Calu3 (cell line): ENCODE measurements at places on chromosomes 6 and 20.

- no peak for DNase-seq
Observed at GRCh38 chr6:166527849-166528248, 58.6 kb downstream of the RAMACL start.

- DNase-seq = no peak
Observed at GRCh38 chr6:2111162-2111677, 134.2 kb downstream of the GMDS start.

DNA sequence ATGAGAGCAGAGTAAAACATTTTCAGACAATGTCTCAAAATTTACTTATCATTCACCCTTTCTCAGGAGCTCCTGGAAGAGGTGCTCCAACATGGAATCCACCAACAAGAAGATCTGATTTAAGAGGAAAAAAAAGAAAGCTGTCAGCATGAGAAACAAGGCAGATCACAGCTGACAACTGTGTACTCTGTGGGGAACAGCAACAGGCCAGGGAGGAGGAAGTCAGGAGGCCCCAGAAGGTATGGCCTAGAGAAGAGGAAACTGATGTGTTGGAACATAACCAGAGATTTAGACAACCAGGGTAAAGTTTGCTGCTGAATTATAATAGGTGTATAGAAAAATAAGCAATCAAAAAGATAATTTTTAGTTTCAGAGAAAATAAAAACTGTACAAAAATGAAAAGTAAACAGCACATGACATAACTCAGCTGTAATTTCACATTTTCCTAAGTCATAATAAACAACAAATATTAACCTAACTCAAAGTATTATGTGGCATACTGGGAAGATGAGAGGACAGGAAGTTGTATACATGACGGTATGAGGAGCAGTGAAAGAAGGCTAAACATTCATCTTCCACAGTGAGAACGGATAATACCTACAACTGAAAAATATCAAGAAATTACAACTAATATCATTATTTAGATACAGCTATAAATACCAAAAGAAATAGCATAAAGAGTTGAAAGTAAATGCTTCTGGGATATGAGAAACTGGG lies 113.6 kb upstream of the EMILIN3 start:
- DNase-seq = no peak

DNA sequence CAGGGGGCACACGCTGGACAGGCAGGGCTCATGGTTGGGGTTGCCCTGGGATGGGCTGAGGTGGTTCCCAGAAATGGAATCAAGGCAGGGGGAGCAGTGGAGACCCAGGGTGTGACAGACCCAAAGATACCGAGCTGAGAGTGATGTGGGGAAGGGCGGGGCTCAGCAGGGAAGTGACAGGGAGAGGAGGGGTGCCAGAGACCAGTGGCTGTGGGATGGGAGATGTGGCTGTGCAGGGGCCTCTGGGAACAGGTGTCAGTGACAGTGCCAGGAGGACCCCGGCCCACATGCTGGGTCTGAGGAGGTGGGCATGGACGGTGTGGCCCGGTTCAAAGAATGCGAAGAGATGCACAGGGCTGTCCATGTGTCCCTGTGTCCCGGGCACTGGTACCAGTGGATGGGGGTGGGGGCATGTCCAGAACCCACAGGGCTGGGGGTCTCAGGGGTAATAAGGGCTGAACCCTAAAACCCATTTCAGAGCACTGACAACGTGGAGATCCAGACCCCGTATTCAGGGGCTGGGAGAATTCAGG lies 1.0 kb downstream of the CABLES2 start:
- no peak for DNase-seq

GRCh38 chr6:24974182-24975171 lies 38.7 kb upstream of the RIPOR2 start:
- DNase-seq = no peak

DNA sequence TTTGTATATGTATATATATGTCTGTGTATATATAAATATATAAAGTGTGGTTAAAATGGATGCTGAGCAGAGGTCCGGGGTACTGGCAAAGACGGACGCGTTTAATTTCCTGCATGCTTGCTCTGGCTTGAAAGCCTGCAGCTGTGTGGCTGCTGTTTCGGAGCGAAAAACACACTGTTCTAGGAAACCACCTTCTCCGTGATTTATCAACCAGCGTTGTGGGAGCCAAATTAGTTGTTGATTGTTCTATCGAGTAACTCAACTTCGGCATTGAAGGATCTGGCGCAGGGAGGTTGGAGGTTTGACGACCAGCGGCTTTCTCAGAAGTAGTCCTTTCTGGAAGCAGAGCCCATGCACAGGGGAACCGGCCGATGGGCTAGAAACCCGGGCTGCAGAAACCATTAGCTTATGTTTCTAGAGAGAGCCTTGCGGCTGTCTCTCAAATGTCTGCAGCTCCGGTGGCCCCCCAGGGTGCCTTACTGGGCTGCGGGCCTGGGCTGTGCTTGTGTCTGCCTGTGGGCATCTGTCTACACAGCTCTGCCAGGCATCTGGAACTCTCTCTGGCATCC lies 81.8 kb downstream of the EDN3 start:
- DNase-seq = no peak

GRCh38 chr20:38172408-38172807 lies 7.3 kb upstream of the TGM2 start:
- DNase-seq = no peak

DNA sequence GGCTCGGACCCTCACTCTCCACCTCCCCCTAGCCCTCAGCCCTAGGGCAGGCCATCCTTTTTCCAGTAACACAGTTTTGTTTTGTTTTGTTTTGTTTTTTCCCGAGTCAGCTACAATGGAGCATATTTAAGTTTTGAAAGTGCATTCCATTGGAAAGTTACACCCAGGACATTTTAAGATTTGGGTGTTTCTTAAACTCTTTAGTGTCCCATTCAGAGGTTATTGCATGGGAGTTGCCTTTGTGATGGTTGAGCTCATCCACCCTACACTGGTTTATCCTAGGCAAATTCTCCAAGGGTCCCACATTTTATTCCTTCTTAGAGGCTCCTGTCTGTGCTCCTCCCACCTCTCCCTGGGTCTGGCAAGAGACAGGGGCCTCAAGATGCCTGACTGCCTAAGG lies 58.9 kb downstream of the THBS2 start:
- no peak for DNase-seq

DNA sequence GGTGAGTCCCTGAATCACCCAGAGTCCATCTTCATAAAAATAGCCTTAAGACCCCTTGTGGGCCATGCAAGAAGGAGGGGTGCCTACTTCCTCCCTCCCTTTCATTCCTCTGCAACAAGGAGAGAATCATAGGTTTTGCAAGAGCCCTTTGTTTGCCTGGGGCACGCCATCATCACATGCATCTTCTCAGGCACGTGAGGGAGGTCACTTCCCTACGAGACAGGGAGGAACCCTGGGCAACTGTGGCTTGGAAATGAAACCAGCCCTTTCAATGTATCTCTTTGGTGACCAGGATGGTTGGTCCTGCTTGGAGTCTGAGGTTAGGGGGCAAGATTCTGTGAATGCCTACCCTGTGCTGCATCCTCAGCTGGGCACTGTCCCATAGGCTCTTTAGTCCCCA lies 194.8 kb downstream of the MAFB start:
- DNase-seq = no peak

- no peak for DNase-seq
Observed at GRCh38 chr6:112320561-112321318, 26.4 kb upstream of the RFPL4B start.

GRCh38 chr6:129510950-129511349 lies 199.0 kb downstream of the ARHGAP18 start:
- DNase-seq = no peak

DNA sequence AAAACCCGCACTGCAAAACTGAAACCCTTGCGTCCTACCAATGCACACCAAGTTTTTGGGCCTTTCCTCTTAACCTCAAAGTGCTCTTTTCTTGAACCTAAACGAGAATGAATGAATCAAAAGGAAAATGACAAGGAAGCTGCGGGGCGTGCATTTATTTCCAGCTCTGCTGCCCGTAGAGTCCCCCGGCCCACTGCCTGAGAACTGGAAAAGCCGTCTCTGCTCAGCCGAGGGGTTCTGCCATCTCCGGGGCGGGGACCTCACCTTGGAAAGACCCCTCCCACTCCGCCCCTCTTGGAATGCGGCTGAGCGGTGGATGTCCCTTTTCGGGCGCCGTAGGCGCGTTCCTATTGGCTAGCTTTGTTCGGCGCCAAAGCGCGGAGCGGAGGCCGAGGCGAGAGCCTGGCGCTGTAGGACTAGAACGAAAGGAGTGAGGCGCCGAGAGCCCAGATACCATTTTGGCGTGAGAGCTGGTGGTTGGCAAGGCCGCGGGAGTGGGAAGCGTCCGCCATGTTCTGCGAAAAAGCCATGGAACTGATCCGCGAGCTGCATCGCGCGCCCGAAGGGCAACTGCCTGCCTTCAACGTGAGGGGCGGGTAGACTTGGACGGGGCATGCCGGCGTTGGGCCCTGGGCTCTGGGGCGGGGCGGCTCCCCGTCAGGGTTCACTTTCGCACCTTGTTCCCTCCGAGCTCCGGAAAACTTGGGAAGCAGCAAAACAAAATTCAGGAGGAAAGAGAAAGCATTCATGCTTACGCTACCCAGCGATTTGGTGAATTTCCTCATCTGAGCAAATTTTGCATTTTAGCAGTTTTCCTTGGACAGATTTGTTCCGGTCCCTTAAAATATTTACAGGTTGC lies at the start of gene GINS1:
Gene GINS1, plus strand, starts transcription at position 363 of the 859 bp plus-strand sequence. Its CDS starts 148 bp downstream, at position 511.
- DNase-seq = peak; percentile 80

DNA sequence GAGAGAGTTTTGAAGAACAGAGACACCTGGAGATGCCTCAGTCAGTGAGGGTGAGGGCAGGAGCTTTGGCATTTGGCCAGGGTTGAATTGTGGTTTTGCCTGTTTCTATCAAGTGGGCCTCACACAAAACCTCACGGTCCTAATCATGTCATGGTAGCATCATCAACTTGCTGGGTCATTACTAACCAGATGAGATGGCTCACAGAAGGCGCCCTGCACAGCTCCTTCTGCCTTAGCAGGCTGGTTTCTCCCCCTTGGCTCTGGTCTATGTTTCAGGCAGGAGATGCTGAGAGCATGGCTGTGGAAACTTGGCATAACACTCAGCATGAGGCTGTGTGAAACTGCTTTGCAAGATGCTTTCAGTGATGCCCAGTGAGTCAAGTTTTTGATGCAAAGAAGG lies 99.3 kb downstream of the LRRC1 start:
- peak; percentile 27 for DNase-seq

DNA sequence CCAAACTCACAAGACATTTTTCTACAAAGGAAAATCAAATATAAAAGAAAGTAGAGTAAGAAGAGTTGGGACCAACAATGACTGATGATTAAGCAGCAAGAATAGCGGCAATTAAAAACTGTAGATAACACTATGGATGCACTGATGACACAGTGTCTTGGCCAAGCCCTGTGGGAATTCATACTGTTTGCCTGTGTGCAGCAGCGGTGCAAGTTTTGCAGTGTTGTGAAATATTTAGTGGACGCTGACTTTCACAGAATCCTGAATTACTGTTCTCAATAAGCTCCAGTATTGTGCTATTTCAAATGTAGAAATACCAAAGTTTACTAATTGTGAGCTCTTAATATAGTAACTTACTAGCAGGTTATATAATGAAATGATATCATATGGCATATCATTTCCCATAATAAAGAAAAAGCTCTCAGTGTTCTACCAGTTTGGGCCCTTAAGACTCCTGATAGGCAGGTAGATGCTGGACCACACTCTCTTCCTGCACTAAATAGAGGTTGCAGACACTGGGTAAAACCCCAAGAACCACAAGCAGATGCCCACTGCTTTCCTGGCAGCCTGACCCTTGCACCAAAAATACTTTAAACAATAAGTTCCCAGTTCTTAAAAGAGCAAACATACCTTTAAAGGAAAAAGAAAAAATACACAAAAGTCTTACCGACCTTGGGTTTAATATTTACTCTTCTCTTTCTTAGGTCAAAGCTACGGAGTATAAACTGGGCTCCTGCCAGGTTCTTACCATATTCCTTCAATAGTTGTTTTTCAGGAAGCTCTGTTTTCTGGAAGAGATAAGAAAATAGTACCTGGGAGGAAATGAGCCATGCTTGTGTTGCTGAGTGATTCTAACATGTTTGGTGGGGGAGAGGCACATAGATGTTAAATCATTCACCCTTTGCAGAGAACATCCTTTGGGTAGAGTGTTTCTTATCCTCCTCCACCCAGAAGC lies 41.6 kb downstream of the ANKEF1 start:
- peak; percentile 33 for DNase-seq

DNA sequence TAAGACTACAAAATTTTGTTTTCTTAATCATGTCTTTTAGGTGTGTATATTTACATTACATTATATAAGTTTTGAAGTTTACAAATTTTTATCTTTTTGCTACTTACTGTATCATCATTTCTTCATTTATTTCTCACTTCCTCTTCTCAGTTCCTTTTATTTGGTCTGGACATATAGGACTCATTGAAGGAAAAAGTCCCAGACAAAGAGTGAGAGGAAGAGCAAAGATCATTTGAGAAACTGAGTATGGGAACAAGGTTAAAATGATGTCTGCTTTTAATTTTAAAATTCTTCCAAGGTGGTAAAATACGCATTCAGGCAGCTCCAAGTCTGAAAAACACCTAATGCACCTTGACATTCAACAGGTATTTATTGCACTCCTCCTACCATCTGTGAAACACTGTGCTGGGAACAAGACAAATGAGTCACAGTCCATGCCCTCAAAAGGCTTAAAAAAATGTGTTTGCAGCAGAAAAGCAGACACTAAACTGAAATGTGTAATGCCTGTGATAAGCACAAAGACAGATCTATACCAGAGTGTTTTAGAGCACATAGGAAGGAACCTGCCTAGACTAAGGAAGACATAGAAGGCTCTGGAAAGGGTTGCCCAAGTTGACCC lies 63.2 kb downstream of the PKIB start:
- DNase-seq = no peak

DNA sequence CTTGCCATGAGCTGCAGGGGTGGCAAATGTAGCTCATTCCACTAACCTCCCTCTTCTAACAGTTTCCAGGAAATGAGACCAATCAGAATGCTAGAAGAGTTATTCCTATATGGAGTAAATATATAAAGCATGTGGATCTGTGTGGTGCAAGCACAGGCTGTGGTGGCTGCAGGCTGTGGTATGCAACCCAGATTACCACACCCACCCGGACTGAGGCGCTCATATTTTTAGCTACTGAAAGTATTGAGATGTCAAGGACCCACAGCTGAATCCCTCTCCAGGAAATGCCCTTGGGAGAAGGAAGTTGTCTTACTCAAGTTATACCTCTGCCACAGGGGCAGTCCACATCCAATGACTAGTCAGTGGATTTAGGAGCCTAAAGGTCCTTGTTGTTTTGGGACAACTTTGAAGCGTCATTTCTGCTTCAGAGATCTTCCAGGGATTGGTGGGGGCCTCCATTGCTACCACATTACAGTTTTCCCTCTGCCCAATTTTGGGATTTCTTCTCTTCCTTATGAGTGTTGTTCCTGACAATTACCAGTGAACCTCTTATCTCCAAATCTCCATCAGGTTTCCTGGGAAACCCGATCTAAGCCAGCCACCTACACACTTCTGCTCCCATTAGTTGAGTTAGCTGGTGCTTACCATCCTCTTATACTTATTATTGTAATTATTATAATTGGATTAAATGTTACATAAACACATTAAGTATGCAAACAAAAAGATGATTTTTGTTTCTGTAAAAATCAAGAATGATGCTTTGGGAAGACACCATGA lies 12.1 kb upstream of the REPS1 start:
- DNase-seq = no peak

- DNase-seq = no peak
Observed at GRCh38 chr20:7347409-7347808, 579.9 kb downstream of the BMP2 start.
